ENCODE measurements at places on chromosomes 2 and 18.

GRCh38 chr2:149360106-149360505 lies 29.7 kb downstream of the LYPD6 start:
- DNase-seq, result no peak

GRCh38 chr2:180205621-180206235 lies 198.6 kb upstream of the CWC22 start:
- no peak for DNase-seq

GRCh38 chr2:21757805-21758430 lies 634.1 kb downstream of the TDRD15 start:
- DNase-seq, result no peak

- no peak for DNase-seq
Measured at GRCh38 chr2:138034536-138034935, 70.3 kb downstream of the HNMT start.

- no peak for DNase-seq
Measured at GRCh38 chr2:68083346-68083745, 20.5 kb upstream of the C1D start.

- DNase-seq, result no peak
Measured at GRCh38 chr2:54650612-54651011, 72.8 kb upstream of the EML6 start.

- no peak for DNase-seq
Measured at GRCh38 chr2:27582129-27582694, 630 bp upstream of the ZNF512 start.

Data from posterior cingulate gyrus (tissue), 11 donors.